Activated T-cell treated with anti-CD3 and anti-CD28 coated beads for 24 hours (primary cell): ENCODE measurements at places on chromosomes 16 and 17.
A peak's percentile ranks its signal among the peaks of the same experiment; 100 is the strongest.

DNA sequence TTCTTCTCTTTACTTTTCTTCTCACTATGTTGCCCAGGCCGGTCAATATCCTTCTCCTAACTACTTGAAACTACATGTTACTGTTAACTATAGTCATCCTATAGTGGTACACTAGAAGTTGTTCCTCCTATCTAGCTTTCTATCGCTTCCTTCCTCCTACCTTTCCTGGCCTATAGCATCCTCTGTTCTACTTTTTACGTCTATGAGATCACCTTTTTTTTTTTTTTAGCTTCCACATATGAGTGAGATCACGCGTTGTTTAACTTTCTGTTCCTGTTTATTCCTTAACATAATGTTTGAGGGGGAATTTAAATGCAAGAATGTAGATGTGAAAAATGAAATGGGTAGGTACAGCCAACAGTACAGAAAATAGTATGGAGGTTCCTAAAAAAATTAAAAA, 30.5 kb upstream of the YPEL2 start:
- DNase-seq = no peak

- no peak for DNase-seq
Observed at GRCh38 chr17:61783556-61784304, 79.6 kb downstream of the BRIP1 start.

- DNase-seq = no peak
Observed at GRCh38 chr17:64565563-64565962, 58.8 kb downstream of the CEP95 start.

DNA sequence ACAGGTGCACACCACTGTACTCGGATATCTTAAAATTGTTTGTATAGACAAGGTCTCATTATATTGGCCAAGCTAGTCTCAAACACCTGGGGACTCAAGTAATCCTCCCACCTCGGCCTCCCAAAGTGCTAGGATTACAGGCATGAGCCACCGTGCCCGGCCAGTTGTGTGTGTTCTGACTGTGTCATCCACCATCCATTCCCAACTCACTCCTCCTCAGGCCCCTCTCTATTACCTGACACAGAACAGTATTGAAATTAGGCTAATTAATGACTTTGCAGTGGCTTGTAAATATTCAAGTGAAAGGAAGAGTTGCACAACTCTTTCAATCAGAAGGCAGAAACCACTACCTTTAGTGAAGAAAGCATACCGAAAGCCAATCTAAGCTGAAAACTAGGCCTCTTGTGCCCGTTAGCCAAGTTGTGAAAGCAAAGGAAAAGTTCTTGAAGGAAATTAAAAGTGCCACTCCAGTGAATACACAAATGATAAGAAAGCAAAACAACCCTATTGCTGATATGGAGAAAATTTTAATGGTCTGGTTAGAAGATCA, 28.7 kb downstream of the GOSR1 start:
- DNase-seq = no peak

GRCh38 chr17:7141824-7142223, 27.2 kb upstream of the ASGR2 start:
- DNase-seq = no peak

GRCh38 chr16:49608098-49608497, 234.5 kb downstream of the C16orf78 start:
- DNase-seq = no peak

DNA sequence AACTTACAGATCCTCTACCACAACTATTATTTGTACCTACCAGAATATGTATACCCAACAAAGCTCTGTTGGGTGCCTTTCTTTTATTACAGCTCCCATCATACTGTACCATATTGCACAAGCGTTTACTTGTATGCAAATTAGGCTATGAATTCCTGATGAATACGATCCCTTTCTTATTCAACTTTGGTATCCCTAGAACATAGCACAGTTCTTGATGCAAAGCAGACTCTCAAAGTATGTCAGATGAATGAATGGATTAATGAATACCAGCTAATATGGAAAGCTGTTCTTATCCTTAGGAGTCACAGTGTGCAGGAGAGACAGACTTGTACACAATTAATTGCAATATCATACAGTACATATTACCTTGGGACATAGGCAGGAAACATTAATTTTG, 79.7 kb upstream of the NACA2 start:
- no peak for DNase-seq

GRCh38 chr17:57516290-57517230, 228.5 kb downstream of the CCDC182 start:
- DNase-seq = no peak

DNA sequence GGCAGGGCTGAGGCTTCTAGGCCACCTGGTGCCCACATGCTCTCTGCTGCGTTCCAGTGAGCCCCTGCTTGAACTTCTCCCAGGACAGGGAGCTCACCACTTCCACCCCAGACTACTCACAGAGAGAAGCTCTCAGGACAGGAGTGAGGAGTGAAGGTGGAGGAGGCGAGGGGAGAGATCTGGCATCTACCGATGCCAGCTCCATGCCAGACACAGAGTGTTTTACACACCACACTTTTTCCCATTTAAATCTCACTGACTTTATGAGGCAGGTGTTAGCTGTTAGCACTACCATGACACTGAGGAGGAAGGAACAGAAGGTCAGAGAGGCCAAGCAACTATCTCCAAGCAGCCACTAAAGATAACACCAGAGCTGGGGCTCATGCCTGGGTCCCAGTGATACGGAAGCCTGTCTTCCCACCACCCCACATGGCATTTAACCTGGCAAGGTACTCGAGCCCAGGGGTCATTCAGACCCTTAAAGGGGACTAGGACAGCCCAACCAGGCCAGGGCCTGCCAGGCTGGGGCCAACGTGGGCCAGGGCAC, 6.8 kb downstream of the FAM83G start:
- no peak for DNase-seq

GRCh38 chr17:40818733-40819527, 3.5 kb downstream of the KRT10 start:
- peak; percentile 82 for DNase-seq

DNA sequence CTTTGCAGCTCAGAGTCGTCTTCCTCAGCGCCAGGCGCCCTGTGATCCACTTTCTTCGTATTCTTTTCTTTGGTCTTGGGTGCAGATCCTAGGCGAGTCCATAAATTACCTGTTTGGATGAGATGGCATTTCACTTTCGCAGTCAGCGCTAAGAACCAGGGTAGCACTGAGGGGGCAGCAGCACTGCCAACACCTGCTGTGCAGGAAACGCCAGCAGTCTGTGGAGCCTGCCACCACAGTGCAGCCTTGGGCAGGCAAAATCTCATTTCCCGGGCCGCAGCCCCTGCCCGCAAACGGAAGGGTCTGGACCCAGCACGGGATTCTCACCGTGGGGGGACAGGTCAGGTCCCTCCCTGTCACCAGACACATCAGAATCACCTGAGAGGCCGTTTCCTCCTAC, 12.2 kb upstream of the ITGAE start:
- no peak for DNase-seq

DNA sequence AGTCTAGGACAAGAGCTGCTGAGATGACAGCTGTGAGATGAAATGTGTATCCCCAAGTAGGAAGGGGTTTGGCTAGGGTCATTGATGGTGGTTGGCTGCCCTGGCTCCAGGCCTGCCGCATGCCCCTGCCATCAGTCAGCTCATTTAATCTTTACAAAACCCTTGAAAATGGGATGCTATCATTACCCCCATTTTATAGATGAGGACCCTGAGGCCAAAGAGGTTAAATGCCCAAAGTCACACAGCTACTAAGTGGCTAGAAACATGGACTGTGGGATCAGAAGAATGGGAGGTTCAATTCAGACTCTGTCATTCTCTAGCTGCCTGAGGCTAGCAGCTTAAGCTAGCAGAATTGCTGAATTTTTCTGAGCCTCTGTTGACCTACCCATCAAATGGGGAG, 198.8 kb downstream of the MAF start:
- no peak for DNase-seq

- DNase-seq = no peak
Observed at GRCh38 chr17:70872103-70872502, 702.8 kb downstream of the KCNJ2 start.

GRCh38 chr16:12168074-12169000, 191.8 kb downstream of the SNX29 start:
- no peak for DNase-seq

- no peak for DNase-seq
Observed at GRCh38 chr17:956905-957304, 22.7 kb downstream of the NXN start.

DNA sequence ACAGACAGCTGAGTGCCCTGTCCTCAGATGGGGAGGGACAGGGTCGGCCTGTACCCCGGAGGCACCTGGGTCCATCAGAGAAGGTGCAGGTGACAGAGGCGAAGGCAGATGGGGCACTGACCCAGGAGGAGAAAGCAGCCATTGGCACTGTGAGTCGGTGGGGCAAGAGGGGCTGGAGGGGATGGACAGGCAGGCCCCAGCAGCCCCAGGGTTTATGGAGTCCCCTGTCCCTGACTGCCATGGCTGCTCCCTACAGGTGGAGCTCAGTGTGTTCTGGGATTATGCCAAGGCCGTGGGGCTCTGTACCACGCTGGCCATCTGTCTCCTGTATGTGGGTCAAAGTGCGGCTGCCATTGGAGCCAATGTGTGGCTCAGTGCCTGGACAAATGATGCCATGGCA, 32.1 kb downstream of the ANKRD40 start:
- no peak for DNase-seq

GRCh38 chr17:40023590-40024292, 8.5 kb downstream of the CSF3 start:
- no peak for DNase-seq

DNA sequence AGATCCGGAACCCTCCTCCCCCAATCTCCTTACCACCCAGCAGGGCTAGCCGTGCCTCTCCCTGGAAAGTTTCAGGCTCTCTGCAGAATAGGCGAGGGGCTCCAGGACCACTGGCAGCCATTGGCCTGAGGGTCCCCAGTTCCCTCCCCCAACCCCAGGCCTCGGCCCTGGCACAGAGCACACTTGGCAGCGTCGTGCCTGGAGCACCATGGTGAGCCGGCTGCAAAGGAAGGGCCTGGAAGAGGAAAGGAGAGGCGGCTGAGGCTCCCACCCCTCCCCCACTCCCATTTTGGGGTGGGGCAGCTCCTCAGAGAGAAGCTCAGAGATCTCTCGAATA, 369 bp upstream of the BTBD17 start:
- no peak for DNase-seq

DNA sequence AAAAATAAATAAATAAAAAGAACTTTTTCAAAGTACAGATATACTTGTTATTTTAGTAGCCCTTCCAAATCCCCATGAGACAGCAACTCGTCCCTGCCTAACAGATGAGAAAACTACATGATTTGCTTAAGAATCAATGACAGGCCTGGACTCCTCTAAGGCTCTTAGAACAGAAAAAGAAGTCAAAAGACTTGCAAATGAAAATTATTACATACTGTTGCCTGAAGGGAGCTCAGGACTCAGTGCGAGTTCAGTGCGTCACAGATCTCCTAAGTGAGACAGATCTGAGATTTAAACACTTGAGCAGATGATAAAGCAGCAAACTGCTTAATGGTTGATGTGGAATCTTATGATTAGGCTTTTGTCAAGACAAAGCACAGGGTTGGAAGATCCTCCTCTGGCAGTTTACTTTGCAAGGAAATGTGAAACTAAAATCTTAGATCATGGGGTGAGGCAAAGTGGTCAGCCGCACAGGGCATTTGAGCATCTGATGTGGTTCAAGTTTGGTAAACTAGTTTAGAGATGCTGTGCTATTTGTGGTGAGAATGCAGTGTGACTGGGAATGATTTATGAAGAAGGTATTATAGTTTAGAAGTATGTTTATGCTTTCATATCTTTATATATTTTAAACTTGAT, 138.1 kb downstream of the TRIM37 start:
- DNase-seq = no peak

- DNase-seq = no peak
Observed at GRCh38 chr16:85384833-85385462, 228.2 kb upstream of the GSE1 start.

DNA sequence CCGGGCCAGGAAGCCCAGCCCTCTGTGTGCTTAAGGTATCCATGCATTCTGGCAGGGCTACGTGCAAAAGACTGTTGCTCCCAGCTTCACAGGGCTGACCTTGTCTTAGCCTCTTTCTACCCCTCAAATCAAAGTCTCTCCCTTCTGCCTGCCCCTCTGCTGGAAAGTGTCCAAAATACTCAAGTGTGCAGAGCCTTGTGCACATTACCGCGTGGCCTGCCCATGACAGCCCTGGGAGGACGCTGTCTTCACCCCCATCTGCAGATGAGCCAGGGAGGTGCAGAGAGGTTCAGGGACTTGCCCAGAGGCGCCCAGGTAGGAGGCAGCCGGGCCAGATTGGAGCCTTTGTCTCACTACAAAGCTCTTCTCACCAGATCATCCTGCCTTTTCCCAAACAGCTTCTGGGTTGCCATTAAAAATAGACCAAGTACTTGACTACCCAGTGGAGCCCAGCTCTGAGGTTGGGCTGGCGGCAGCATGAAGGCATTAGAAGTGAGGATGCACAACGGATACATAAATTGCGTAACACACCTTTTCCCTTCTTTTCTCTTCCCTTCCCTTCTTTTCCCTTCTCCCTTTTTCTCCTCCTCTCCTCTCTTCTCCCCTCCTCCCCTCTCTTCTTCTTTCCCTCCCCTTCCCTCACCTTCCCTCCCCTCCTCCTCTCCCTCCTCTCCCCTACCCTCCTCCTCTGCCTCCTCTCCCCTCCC, 3.5 kb downstream of the CACNG4 start:
- no peak for DNase-seq

DNA sequence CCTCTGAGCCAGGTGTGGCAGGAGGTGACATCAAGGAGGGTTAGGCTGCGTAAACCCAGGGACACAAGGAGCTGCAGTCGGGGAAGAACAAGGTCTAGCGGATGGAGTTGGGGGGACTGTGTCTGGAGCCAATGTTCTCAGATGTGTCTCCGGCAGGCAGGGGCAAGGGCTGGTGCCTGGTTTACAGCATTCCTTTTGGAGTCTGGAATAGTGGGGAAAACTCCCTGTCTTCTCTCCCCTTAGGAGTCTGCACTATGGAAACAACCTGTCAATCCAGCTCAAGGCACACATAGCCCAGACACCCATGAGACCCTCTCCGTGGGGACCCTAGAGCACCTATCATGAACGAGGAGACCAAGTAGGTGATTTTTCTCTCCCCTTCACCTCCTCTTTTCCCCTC, 27.5 kb downstream of the NLRC5 start:
- DNase-seq = no peak

DNA sequence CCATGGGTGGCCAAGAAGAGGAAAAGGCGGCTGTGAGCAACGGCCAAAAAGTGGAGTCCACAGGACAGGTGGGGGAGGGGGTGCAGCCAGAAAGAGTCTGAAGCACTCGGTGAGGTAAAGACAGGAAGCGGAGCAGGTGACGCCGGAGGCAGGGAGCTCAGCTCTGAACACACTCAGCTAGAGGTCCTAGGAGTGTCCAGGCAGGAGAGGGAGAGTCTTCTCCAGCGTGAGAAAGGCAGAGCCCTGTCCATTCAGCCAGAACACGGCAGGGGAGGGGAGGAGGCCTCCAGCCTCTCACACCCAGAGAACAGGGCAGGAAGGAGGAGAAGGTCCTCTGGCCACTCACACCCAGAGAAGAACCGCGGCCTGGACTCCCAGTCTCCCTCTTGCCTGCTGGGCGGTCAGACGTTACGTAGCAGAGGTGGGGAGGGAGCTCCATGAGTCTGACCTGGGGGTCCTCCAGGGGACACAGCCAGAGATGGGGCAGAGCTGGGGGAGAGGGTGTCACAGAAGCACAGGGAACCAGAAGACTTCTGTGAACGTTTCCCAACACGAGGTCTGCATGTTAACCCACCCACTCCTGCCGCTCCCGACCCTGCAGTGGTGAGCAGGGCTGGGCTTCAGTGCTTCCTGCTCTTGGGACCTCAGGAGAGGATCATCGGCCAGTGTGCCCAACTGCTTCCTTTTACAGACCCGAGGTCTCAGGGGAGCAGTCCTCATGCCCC, 89.2 kb downstream of the ABR start:
- DNase-seq = no peak

GRCh38 chr16:72172105-72173034, at the start of gene PMFBP1:
TSS of gene PMFBP1 (minus strand) at chr16:72172155. CDS start at chr16:72171208, 947 bp downstream.
- DNase-seq = no peak

- DNase-seq = no peak
Observed at GRCh38 chr17:77459018-77459755, 318.4 kb downstream of the SEC14L1 start.
